ENCODE measurements at places on chromosomes 13 and 19. TPM values are rescaled to one million over a fixed set of nuclear protein-coding genes. Genes with fewer than 3 reads are reported as not detected.

DNA sequence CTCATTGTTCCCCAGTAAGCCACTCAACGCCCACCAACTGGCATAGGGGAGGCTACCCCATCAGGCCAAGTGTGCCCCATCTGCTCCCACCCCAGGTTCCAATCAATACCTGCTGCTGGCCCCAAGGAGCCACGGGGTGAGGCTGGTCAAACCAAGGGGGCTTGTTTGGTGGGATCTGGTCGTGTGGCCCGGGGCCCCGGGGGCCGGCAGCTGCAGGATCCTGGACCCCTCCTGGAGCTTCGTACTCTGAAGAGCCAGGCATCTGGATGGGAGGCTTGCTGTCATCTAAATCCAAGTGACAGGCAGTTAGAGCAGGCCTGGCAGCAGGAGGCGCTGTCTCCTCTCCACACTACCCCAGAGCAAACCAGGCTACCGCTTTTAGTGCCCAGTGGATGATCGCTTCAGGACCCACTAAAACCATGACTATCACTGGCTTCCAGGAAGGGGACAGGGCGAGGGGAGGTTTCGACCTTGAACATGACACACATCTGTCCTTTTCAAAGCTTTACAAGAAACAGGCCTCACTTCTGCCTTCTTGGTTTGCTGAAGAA, 14.2 kb downstream of the CHERP start:
- DNase-seq = no peak

GRCh38 chr19:2341244-2341751, 12.8 kb downstream of the SPPL2B start:
- DNase-seq = no peak

DNA sequence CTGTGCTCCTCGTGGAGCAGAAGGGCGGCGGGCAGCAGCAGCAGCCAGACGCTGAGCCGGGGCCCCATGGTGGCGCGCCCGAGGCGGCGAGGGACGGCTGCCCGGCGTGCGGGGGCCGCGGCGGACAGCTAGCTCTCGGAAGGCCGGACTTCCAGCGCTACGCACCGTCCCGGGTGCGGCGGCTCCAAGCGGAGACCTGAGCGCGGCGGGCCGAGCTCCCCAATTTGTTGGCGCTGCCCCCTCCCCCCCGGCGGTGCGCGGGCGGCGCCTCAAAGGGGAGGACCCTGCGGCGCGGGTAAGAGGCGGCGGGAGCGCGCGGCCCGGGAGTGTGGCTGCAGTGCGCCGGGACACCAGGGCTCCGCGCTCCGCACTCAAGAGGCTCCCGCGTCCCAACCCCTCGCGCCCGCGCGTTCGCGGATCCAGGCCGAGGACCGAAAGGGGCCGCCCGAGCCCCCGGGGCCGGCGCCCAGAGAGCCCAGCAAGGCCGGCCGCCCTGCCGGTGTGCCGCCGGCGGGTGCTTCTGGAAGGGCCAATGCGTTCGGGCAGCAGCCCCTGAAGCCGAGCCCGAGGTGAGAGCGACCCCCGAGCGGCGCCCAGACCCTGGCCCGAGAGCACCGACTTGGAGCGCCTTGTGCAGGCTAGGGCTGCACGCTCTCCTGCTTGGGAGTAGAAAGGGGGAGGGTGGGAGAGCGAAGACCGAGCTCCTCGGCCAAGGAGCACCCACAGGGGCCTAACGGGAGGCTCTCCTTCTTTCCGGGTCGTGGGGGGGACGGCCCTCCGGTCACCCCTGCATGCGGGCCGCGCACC, at the start of the genes COL4A1 and COL4A2:
COL4A1 (minus strand) TSS at position 198 of the 807 bp plus-strand sequence; CDS start at position 68, 130 bp downstream.
COL4A2 (plus strand) TSS at position 325 of the 807 bp plus-strand sequence. CDS start 620 bp downstream, outside the sequence.
- no peak for DNase-seq

GRCh38 chr13:95593462-95593861, 40.9 kb downstream of the CLDN10 start:
- no peak for DNase-seq

GRCh38 chr13:99686157-99686572, 184.9 kb downstream of the TM9SF2 start:
- DNase-seq = no peak

DNA sequence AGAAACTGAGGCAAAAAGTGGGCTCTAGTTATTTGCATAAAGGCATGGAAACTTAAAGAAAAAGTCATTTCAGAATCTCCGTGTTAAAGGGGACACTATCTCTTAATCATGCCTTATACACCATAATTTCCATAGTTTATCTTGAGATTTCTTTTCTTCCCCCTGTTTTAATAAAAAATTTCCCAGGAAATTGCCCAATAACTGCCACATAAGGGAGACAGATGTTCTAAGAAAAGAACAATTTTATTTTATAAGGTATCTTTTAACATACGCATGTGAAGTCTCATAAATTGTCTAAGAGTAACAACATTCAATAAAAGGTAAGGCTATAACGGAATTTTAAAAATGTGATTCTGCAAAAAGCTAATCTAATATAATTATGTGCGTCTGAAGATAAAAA, 371.3 kb downstream of the IRS2 start:
- no peak for DNase-seq

DNA sequence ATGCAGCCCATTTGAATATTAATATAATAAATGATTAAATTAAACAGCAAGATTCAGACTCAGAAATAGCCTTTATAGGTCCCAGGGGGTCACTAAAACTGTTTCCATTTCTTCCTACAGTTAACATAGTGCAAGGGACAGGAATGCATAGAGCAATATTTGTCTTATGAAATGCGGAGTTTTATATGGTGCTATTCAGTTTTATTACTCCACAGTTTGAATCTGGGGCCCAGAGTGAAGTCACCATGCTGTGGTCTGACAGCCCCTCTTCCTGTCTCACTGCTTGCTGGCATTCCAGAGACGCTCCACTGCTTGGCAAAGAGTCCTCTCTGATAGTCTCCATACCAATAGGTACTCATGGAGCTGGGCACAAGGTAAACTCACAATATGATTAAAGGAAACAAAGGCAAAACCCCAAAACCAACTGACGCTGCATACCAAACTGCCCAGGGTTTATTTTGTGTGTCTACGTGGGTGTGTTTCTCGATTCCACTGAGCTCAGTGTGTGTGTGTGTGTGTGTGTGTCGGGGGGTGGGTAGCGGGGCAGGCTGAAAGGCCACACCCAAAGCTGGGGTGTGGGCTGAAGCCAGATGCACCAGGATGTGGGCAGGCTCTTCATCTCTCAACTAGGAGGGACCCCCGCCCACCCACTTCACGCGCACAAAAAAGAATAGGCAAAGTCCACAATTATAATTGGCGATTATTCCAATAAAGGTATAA, 277.9 kb downstream of the TSHZ3 start:
- no peak for DNase-seq

DNA sequence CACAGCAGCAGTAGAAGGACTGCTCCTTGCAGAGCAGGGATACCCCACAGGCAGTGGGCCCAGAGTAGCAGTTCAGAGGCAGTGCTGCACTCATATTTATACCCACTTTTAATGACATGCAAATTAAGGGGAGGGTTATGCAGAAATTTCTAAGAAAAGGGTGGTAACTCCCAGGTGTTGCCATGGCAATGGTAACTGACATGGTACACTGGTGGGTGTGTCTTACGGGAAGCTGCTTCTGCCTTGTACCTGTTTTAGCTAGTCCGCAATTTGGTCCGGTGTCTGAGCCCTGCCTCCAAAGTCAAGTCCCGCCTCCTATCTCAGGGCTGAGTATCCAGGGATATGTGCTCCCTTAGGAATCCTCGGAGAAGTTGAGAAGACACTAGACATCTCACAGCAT, 79.2 kb upstream of the UQCRFS1 start:
- no peak for DNase-seq

GRCh38 chr19:48967346-48968178, 2.5 kb downstream of the FTL start:
- no peak for DNase-seq

DNA sequence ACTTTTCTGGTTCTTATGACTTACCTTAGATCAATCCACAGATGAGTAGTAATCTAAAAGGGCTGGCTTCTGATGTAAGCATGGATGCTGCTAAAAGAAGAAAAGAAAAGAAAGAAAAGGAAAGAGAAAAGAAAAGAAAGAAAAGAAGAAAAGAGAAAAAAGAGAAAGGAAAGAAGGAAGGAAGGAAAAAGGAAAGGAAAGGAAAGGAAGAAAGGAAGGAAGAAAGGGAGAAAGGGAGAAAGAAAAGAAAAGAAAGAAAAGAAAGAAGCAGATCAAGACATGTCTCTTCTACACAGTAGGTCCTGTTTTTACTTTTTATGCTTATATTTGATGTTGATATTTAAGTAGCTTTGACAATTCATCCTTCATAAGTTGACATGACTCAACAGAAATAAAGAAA, 421.3 kb downstream of the DIAPH3 start:
- DNase-seq = no peak

DNA sequence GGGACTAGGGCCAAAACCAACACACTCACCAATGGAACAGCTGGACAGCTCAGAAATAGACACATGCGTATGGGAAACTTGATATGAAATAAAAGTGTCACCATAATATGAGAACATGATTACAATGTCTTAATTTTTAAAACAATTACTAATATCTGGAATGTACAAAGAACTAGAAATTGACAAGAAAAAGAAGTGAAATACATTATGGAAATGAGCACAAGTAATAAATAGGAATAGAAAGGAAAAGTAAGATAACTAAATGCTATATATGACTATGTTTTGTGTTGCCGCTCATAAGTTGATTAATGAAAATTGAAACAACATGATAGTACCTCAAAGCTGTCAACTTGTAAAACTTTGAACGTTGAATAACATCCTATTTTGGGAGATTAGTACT, 801.1 kb downstream of the SLITRK5 start:
- no peak for DNase-seq

GRCh38 chr13:44719857-44720671, 143.9 kb upstream of the TSC22D1 start:
- no peak for DNase-seq

GRCh38 chr13:90706631-90707030, 640.9 kb upstream of the MIR17HG start:
- DNase-seq = no peak

- no peak for DNase-seq
These were observed 44.5 kb upstream of the EPHX3 start for GRCh38 chr19:15276620-15277215.

DNA sequence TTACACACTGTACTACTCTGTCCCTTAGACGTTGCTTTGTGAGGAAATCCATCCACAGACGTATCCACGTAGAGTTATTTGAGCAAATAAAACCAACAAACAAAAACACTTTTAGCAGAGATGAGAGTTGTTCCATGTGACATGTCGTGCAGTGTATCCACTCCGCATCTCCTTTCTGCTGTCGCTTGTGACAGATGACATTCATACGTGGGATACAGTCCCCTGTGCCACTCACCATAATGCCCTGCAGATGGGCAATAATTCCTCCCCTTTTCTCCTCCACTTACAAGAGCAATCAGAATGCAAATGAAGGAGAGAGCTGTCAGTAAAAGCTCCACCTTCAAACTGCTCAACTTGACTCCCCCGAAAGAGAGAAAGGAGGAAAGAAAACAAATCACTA, 26.0 kb downstream of the IRS2 start:
- no peak for DNase-seq

DNA sequence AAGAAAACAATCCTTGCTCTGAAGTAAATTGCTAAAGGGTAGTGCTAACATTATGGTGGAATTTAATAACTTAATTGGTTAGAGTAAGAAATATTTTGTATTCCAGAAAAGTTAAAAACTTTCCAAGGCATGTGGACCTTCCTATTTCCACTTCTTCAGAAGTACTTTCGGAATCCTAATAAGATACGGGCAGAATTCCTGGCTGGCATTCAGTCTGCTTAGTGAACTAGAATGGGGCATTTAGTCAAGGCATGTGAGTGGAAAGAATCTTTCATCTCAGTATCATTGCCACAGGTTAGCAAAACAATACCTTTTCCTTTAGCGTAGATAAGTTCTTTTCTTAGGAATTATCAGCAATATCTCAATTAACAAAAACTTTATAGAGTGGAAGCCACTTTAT, 85.1 kb downstream of the TNFRSF19 start:
- no peak for DNase-seq

DNA sequence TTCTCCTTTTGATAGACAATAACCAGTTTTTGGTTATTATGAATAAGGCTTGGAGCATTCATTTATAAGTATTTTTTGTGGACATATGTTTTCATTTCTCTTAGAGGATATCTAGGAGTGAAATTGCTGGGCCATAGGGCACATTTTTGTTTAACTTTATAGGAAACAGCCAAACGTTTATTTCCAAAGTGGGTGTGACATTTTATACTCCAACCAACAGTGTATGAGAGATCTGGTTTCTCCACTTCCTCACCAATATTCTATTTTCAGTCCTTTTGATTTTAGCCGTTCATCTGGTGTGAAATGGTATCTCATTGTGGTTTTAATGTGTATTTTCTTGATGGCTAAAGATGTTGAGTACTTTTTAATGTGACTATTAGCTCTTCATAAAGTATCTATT, 21.9 kb downstream of the TDRD3 start:
- no peak for DNase-seq

DNA sequence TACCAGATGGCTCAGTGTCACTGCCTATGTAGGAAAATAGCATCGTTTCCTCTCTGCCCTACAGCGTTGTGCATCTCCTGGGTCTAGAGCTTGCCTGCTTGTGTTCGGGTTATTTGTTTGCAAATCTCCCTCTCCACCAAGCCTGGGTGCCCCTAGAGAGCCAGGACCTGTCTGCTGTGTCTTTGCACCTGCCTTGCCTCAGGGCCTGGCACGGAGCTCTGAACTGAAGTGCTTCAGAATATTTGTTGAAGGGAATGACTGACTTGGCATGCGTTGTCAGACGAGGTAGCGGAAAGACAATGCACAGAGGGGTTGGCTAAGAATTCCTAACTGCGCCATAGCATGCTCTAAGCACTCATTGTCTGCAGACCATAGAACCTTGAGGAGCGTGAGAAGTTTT, 263.4 kb downstream of the FGF9 start:
- DNase-seq = no peak

GRCh38 chr13:97220151-97220900, 1.8 kb upstream of the MBNL2 start:
- no peak for DNase-seq

DNA sequence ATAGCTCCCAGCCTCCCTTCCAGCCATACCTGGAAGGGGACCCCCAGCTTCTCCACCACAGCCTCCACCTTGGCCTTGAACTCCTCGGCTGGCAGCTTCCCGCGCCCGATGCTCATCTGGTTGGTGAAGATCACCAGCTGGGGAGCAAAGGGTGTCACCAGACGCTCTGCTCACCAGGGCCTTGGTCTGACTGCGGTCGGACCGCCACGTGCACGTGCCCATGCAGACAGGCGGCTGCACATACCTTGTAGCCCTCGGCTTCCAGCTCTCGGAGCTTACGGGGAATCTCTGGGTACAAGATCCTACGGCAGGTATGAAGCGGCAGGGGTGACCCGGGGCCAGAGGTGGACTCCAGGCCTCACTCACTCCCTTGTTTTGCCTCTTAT, 3.4 kb downstream of the PNKP start:
- no peak for DNase-seq

Gene FCAR
- 0.67 TPM for polyA plus RNA-seq

Gene LHFPL6
- polyA plus RNA-seq = 89.9 TPM

Gene KIR2DL1
- 0.06 TPM for polyA plus RNA-seq

Gene PGLYRP1
- 0.18 TPM for polyA plus RNA-seq

Gene ZNF682
- polyA plus RNA-seq = 3.1 TPM

Gene KCNJ14
- 0.33 TPM for polyA plus RNA-seq

Gene ZNF253
- 4.2 TPM for polyA plus RNA-seq

Gene LYL1
- 15.7 TPM for polyA plus RNA-seq

Gene TMED1
- polyA plus RNA-seq = 41.6 TPM

Gene ERICH6B
- not detected for polyA plus RNA-seq

Gene SIGLEC8
- 0.61 TPM for polyA plus RNA-seq

Gene PSMC4
- 81.4 TPM for polyA plus RNA-seq

Gene ZNF573
- polyA plus RNA-seq = 4.4 TPM
